ENCODE measurements at places on chromosomes 12 and 14.

DNA sequence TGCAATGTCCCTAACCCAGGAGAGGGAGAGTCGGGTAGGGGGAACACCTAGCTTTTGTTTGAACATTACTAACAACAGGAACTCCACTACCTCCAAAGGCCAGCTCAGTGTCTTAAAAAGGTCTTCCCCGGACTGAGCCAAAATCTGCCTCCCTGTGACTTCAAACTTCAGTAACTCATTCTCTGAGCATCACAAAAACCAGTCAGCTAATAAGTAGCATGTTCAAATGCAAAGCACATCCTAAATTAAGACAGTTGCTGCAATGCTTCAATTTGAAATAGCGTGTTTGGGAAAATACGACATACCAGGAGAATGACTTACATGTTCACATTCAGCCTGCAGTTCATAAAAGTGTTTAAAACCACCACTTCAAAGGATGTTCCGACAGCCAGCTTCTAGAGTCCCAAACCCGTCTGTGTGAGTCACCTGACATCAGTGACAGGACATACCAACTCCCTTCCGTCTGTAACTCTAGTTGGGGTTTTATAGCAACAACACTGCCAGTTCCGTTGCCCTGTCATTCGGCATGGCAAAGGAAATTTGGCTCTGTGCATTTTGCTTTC lies 13.0 kb downstream of the ZFP36L1 start:
- DNase-seq, result peak; percentile 95

- no peak for DNase-seq
These were observed 315.8 kb downstream of the BCL11B start for GRCh38 chr14:98956181-98956580.

DNA sequence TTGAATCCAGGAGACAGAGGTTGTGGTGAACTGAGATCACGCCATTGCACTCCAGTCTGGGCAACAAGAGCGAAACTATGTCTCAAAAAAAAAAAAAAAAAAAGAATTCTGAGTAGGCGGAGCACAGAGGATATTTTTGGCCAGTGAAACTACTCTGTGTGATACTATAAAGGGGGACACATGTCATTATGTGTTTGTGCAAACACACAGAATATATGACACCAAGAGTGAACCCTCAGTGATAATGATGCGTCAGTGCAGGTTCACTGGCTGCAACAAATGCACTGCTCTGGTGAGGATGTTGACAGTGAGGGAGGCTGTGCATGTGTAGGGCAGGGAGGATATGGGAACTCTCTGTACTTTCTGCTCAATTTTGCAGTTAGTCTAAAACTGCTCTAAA lies 24.2 kb downstream of the FBXO21 start:
- DNase-seq, result no peak

DNA sequence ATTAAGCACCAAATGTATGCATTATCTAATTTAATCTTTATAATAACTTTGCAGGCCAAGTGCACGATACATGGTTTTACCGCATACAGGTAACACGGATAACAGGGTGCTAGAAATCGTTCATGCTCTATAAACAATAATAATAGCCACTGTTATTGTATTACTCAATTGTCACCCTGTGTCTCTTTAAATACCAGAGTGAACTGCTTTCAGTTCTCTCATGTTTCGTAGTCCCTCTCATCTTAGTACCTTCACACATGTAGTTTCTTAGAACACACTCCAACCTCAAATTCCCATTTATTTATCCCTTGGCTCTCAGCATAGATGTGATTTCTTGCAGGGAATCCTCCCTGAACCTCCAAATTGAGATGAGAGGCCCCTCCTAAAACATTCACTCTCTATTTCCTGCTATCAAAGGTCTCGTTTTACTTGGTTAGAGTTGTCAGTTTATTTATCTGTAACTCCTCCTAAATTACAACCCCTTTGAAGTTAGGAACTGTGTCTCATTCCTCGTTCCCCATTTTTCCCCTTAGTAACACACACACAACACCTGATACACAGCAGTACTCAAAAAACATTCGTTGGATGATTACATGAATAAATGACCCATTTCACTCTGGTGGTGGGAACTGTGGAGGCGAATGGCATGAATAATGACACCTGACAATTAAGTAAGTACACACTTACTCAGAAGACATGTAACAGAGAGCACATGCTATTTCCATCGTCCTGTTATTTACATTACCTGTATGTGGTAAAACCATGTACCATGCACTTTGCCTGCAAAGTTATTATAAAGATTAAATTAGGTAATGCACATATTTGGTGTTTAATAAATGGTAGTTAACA lies 134.6 kb downstream of the BTG1 start:
- no peak for DNase-seq

- no peak for DNase-seq
These were observed 4.5 kb downstream of the B4GALNT1 start for GRCh38 chr12:57628280-57629191.

- no peak for DNase-seq
These were observed 214.4 kb downstream of the BMP4 start for GRCh38 chr14:53742233-53742620.

DNA sequence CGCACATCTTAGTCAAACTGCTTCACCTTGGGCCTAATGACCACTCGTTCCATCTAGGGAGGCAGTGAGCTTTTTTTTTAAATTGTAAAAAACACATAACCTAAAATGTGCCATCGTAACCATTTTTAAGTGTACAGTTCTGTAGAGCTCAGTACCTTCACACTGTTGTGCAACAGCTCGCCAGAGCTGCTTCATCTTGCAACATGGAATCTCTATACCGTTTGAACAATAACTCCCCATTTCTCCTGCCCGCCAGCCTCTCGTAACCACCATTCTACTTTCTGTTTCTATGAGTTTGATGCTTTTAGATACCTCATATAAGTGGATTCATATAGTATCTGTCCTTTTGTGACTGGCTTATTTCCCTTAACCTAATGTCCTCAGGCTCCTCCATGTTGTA lies 196.2 kb downstream of the CHST11 start:
- no peak for DNase-seq

Data from ELR (cell line).